ENCODE measurements at places on chromosomes 16 and 17.
A peak's percentile ranks its signal among the peaks of the same experiment; 100 is the strongest.

GRCh38 chr17:38353086-38353604 lies 1.5 kb downstream of the SOCS7 start:
- no peak for DNase-seq

DNA sequence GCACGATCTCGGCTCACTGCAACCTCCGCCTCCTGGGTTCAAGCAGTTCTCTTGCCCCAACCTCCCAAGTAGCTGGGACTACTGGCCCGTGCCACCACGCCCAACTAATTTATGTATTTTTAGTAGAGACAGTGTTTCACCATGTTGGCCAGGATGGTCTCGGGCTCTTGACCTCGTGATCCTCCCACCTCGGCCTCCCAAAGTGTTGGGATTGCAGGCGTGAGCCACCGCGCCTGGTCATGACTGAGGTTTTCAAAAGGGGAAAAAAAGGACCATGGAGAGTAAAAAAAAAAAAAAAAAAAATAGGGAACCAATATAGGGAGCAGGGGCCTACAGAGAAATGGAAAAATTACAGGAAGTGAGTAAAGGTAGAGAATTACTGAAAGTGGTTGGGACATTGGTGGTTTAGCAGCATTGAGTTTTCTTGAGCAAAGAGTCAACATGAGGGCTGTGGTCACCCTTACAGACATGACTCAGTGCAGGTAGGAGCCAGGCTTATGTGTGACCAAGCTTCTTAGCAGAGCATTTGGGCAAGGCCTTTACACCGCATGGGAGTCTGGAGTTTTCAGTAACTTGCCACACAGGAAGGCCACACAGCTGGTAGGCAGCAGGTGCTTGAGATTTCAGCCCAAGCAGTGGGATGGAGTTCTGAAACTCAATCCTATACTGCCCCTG lies 447.3 kb downstream of the HS3ST3B1 start:
- DNase-seq = no peak

DNA sequence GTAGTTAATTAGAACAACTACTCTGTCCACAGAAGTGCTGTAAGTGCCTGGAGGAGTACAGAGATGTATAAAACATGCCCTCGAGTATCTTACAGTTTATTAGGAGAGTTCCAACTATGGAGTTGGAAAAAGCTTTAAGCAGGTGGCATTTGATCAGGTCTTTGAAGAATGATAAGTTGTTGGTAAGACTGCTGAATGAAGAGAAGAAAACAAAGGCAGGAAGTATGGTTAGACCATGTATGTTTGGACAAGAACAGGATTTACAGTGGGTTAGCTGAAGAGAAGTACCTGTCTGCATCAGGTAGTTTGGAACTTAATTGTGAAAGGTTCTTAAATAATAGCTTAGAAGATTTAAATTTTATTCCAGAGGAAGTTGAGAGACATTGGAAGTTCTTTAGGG lies 29.4 kb downstream of the ATP6V0A1 start:
- DNase-seq = no peak

GRCh38 chr17:40422990-40423633 lies 5.4 kb upstream of the TOP2A start:
- no peak for DNase-seq

- no peak for DNase-seq
Observed at GRCh38 chr17:50205111-50205962, 3.9 kb upstream of the COL1A1 start.

- DNase-seq = no peak
Observed at GRCh38 chr17:1611715-1612114, 16.9 kb downstream of the SLC43A2 start.

GRCh38 chr16:89192956-89193575 lies 7.3 kb downstream of the SLC22A31 start:
- DNase-seq = peak; percentile 86
